ENCODE measurements at places on chromosomes 3 and 15. TPM values are rescaled to one million over a fixed set of nuclear protein-coding genes. Genes with fewer than 3 reads are reported as not detected.

DNA sequence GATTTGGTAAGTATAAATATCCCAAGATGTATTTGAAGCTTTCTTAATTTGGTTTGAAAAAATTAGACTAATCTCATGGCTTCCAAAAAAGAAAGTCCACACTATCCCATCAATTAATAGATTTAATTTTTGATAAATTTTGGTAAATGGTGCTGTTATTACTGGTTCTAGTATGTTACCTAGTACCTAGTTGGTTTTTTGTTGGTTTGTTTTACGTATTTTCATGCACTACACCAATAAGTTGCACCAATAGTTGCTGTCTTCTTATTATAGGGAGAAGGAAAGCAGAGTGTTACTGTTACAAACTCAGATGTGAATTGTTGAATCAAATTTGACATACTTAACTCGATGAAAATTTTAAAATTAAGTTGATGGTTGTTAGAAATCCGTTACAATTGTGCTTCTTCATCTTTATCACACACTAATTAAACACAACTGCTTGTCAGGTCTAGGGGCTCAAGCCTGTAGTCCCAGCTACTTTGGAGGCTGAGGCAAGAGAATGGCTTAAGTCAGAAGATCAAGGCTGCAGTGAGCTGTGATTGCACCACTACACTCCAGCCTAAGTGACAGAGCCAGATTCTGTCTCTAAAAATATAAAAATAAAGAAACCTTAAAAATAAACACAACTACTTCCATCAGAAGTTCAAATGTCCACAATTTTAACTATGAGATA lies 23.1 kb upstream of the MBNL1 start:
- DNase-seq = no peak

- no peak for DNase-seq
Measured at GRCh38 chr3:158539414-158540014, 31.5 kb upstream of the MLF1 start.

DNA sequence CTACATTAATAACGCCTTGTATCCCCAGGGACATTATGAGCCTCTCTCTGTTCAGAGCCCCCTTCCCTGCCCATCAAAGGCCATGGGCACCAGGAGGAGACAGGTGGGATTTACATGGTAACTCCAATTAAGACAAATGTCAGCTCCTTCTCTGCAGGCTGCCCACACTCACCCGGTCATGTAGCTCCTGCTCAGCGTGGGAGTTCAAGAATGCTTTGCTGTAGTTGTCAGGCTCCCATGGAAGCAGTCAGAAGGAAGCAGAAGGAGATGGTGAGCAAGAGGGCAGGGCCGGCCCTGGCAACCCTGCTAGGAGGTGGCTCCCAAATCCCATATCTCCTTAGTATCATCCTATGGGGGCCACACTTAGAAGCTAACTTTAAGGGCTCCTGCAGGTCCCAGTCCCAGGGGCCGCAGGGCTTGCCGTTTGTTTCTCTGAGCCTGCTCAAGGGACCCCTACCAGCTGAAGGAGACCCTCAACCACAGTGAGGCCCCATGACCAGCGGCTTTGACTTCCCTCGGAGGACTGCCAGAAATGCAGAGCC lies 218.4 kb upstream of the TLE3 start:
- no peak for DNase-seq

- DNase-seq = no peak
Measured at GRCh38 chr3:4306860-4307259, 3.7 kb downstream of the SETMAR start.

Gene TGM5
- total RNA-seq = not detected

DNA sequence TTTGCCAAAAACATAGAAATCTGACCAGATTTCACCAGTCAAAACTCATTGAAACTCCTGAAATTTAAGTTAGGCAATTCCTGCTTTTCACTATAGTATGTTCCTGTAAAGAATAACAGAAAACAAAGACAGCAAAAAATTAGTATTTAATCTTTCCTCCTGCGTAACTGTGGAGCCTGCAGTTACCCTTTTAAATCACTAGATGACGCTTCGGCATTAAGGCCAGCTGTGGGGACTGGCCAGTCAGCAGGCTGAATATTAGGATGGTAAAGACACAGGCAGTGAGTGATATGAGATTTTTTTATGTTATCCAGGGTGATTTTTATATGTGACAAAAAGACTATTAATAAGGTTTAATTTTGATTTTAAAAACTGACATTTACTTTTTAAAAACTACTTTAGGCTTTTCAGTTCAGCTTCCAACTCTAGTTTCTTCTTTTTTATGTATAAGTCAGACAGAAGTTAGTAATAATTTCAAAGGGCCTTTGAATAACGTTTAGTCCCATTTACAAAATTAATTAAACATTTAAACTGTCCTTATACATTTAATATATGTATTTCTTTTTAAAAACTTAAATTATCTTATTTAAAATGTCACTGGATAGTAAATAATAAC lies 165.1 kb downstream of the PPM1L start:
- DNase-seq = no peak

- no peak for DNase-seq
Measured at GRCh38 chr15:95127356-95127755, 896.0 kb downstream of the MCTP2 start.

DNA sequence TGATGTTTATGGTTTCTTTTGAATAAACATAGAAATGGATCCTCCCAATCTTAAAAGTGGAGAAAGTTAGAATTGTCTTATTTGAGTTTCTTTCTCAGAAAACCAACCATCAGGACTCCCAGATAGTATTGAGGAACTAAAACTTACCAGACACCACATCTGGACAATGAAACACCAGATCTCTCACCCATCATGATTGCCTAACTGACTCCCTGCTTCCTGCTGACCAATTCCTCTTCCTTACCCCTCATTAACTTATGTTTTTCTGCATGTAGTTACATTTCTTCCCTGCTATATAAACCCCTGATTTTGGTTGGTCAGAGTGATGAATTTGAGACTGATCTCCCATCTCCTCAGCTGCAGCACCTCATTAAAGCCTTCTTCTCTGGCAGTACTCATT lies 242.0 kb upstream of the SETMAR start:
- DNase-seq = no peak

Gene LRRC2
- 0.87 TPM for total RNA-seq

DNA sequence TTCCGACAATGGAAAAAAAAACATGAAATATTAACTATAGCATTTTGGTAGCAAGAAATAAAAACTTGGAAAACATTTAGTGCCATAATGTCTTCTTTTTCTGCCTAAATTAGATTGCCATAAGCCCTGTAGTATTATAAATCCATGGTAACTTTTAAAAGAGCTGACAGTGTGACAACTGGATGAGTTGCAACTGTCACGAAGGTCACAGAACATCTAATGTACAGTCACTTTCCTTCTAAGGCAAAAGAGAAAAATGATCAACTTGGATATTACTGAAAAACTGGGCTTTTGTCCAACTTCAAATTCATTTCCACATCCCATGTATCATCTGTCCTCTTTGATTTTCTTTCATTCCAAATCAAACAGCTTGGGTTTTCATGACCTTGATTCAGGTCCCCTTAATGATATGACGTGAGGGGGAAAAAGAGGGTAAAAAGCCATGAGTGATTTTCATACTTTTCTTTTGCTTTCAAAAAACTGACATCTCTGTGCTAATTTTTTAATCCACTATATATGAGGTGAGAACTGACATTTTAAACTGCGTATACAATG lies 602 bp downstream of the CPB1 start:
- no peak for DNase-seq

DNA sequence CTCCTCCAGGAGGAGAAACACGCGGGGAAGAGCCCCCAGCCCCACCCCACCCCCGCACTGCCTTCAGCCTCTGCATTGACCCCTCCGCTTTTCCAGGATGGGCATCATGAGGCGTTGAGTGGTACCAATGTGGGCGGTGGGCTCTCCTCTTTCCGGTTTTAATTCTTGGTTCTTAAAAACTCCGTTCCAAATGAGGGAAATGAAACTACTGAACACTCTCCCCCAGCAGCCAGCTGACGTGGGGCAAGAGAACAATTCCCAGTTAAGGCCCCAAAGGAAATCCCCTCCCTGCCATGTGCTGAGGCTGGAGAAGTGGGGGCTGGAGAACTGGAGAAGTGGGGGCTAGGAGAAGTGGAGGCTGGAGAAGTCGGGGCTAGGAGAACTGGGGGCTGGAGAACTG lies 5.3 kb upstream of the NRROS start:
- DNase-seq = no peak

- DNase-seq = peak; percentile 57
Measured at GRCh38 chr15:34582461-34583371, 735 bp downstream of the GOLGA8B start.

DNA sequence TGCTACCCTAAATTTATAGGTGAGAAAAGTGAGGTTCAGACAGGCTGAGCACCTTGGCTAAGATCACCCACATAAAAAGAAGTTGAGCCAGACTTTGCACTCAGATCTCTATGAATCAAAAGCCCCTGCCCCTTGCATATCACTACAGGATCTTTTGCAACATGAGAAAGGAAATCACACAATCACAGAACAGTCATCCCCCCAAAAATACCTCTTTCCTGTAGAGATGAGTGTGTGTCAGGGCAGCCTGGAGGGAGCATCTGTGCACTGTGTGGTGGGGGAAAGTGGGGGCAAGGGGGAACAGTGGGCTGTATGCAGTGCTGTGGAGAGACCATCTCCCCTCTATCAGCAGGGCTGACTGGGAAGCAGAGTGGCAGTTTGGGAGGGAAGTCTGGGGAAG lies 46.6 kb downstream of the EPHB3 start:
- no peak for DNase-seq

Gene PLSCR4
- 10.4 TPM for total RNA-seq

DNA sequence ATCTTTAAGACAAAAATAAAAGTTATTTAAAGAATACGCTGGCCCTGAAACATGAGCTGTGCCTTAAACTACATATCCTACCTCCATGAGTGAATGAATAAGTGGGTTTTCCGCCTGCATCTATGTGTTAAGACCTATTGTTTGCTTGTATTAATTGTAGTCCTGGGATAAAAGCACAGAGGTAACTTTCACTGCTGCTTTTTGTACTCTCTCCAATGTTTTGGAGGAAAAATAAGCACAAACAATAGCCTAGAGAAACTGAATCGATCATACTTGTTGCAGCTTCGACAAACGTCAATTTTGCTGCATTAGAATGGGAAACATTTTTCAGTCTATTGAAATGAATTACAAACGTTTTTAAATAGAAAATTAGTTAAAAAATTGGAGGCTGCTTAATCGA lies 1.3 kb upstream of the CTNNB1 start:
- DNase-seq = no peak

Gene SERF2
- total RNA-seq = 539 TPM

Gene C15orf39
- total RNA-seq = 62.2 TPM

GRCh38 chr3:17009826-17010225 lies 125.1 kb downstream of the PLCL2 start:
- no peak for DNase-seq

- DNase-seq = no peak
Measured at GRCh38 chr3:176037636-176038035, 1159.6 kb downstream of the TBL1XR1 start.

GRCh38 chr3:61824553-61825135 lies 263.3 kb downstream of the PTPRG start:
- no peak for DNase-seq

GRCh38 chr15:91572110-91572509 lies 281.4 kb upstream of the SLCO3A1 start:
- no peak for DNase-seq

Gene ARL8B
- total RNA-seq = 33.5 TPM

DNA sequence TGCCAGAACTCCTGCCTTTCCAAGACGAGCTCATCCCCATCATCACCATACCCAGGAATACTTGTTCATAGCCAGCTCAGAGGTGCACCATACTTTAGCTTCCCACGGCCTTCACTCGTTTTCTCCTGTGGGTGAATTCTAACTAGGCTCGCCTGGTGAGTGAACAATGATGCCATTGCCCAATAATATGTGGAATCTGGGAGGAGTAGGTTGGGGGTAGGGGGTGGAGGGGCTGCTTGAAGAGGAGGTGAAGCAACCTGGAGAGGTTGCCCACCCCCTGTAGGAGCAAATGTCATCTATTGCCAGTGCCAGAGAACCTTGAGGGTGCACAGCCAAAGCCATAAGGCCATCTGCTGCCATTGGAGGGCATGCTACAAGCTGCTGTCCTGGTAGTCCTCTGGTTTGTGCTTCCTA lies 592 bp upstream of the ZNF445 start:
- DNase-seq = no peak

Gene FETUB
- total RNA-seq = not detected

Gene TNNC1
- 4.6 TPM for total RNA-seq

GRCh38 chr3:111548092-111548491 lies 6.1 kb downstream of the CD96 start:
- no peak for DNase-seq

DNA sequence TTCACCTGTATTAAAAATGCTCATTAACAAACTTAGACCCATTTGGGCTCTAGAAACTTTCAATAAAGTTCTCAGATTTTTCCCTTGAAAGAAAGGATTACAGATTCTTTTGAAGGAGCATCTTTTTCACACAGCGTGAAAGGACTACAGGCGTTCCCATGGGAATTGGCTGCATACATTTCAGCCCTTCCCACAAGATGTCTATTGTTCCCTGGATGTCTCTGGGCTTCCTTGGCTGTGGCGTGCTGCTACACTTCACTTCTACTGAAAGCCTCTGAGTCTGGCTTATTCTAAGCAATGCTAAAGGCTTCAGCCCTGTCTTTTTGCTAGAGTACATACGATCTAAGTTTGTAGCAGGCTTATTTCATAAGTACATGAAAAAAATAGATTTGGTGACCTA lies 1.4 kb downstream of the VEPH1 start:
- no peak for DNase-seq

Gene LRRIQ4
- total RNA-seq = 0.11 TPM

GRCh38 chr3:134992586-134992985 lies 197.5 kb downstream of the EPHB1 start:
- no peak for DNase-seq

- DNase-seq = no peak
Measured at GRCh38 chr3:148190441-148190990, 507.2 kb upstream of the AGTR1 start.

GRCh38 chr3:129593595-129594339 lies 12.7 kb downstream of the PLXND1 start:
- no peak for DNase-seq

Gene SCAANT1
- total RNA-seq = not detected

DNA sequence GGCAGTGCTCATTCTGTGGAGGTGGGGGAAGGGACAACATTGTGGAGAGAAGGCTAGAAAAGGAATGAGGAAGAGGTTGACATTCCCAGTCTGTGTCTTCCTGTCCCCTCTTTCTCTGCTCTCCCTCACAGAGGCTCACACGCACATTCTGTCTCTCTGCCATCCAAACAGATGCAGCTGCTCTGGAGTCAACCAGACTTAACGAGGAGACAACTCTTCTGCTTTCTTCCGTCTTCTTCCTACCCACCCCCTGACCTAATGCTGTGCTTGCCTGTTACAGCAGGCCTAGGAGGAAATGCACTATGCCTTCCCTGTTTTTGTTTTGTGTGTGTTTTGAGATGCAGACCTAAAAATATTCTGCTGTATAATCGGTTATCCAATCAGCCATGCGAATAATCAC lies 121.9 kb downstream of the CACNA1D start:
- no peak for DNase-seq

DNA sequence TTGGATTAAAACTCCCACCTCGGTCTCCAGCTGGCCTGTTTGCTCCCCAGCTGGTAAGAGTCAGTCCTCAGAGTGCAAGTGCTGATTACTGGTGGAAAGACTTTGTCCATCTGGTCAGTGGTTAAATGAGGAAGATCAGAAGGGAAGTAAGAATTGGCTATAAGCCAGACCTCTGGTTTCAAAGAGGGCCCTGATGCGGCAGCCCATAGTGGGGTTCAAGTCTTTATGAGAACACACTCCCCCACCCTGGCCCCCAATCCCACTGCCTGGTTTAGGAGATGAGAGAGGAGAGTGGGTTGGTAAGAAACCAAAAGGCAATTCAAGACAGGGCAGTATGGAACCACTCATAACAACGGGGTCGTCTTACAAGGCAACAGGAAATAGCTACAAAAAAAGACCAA lies 65.0 kb downstream of the FRMD4B start:
- DNase-seq = no peak
